Smooth muscle cell of the umbilical artery (primary cell): ENCODE measurements at places on chromosomes 2 and 18. TPM values are rescaled to one million over a fixed set of nuclear protein-coding genes. Genes with fewer than 3 reads are reported as not detected.

Gene CTAGE1
- 0.05 TPM in 1 of 2 replicates, not detected in the other for total RNA-seq

Gene CHRND
- total RNA-seq = not detected in 2 replicates

Gene PRSS56
- total RNA-seq = not detected in 2 replicates

Gene VAMP5
- total RNA-seq = 6.2 and 16.6 TPM in 2 replicates

Gene LRRC30
- total RNA-seq = not detected in 2 replicates

Gene LDLRAD4
- total RNA-seq = 4.1 and 42.2 TPM in 2 replicates

Gene ZSWIM2
- total RNA-seq = not detected in 2 replicates

Gene UPP2
- not detected in 2 replicates for total RNA-seq

Gene C18orf32
- total RNA-seq = 14.6 and 16.8 TPM in 2 replicates

Gene EGR4
- total RNA-seq = not detected in 2 replicates

Gene ZBTB7C
- total RNA-seq = not detected in 2 replicates

Gene HOXD9
- 2.7 and 3.6 TPM in 2 replicates for total RNA-seq

Gene TMEM37
- 0.30 TPM in 1 of 2 replicates, not detected in the other for total RNA-seq

Gene TEX44
- total RNA-seq = not detected in 2 replicates

Gene KIAA2012
- under 0.01 and 0.09 TPM in 2 replicates for total RNA-seq

Gene DNAJC5G
- not detected in 2 replicates for total RNA-seq

Gene SPEG
- 36.2 and 61.6 TPM in 2 replicates for total RNA-seq

Gene DQX1
- total RNA-seq = 0.32 TPM in 1 of 2 replicates, not detected in the other

Gene RAB6D
- total RNA-seq = not detected in 2 replicates

Gene YPEL5
- 78.1 and 92.9 TPM in 2 replicates for total RNA-seq

Gene TWIST2
- total RNA-seq = 16.0 and 32.2 TPM in 2 replicates

Gene MSH6
- 35.0 and 67.6 TPM in 2 replicates for total RNA-seq

Gene MSTN
- total RNA-seq = under 0.01 and 0.05 TPM in 2 replicates

Gene RAD51AP2
- total RNA-seq = not detected in 2 replicates

Gene NYAP2
- total RNA-seq = not detected in 2 replicates

Gene VWC2L
- not detected in 2 replicates for total RNA-seq

Gene EN1
- 0.18 and 0.30 TPM in 2 replicates for total RNA-seq

Gene BOLL
- not detected in 2 replicates for total RNA-seq

Gene ABCB11
- not detected in 2 replicates for total RNA-seq

Gene UGT1A3
- total RNA-seq = not detected in 2 replicates

Gene OSR1
- total RNA-seq = 1.2 and 1.8 TPM in 2 replicates
